Astrocyte (in vitro differentiated cells and primary cell): ENCODE measurements at places on chromosomes 2 and 18.

DNA sequence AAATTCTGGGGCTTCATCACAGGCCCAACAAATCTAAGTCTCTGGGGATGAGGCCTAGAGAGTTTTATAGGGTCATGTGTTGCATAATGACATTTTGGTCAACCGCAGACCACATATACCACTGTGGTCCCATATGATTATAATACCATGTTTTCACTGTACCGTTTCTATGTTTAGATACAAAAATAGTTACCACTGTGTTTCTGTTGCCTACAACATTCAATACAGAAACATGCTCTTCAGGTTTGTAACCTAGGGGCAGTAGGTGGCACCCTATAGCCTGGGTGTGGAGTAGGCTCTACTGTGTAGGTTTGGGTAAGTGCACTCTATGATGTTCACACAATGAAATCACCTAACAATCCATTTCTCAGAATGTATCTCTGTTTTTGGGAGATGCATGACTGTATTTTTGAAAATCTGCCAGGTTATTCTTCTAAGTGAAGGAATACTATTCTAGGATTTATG lies 485.2 kb downstream of the PTPRM start:
- no peak for DNase-seq

DNA sequence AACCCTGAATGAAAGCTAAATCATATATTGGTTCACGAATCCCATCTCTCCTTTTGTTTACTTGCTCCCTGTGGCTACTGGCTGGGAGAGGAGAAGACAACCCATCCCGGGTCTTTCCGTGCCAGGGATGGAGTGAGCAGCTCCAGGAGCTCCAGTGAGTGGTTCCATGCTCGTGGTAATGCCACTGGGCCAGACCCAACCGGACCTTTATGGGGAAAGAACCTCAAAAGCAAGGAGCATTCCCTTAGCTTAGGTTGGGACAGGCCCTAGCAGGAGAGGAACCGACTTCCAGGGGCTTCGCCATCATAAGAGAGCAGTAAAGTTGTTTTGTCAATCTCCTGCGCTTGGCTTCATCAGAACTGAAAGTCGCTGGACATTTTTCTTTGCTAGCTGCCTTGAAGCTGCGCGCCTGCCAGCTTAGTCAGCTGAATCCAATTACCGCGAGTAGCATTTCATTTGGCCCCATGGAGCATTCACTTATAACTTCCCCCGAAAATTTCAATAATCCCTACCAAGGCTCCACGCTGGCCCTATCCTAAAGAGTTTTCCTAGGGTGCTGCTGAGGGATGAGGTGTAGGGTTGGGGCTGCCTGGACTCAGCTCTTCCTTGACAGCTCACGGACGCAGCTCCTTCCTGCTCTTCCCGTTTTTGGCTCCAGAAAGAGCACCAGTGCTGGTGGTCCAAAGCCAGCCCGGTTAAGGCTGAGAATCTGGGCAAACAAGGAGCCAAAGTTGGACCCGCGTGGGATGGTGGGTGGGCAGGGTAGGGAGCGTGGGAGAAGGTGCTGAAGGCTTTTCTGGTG lies 4.9 kb downstream of the HOXD3 start:
- DNase-seq, result peak; percentile 88

- DNase-seq, result no peak
Measured at GRCh38 chr18:23888881-23889280, 125.7 kb upstream of the TTC39C start.

- DNase-seq, result peak; percentile 36
Measured at GRCh38 chr2:241224018-241224850, 35.8 kb downstream of the ANO7 start.

- DNase-seq, result no peak
Measured at GRCh38 chr2:181680055-181680936, at the start of gene NEUROD1. NEUROD1 (minus strand) TSS chr2:181680517; CDS start chr2:181678860, 1,657 bp downstream.

- no peak for DNase-seq
Measured at GRCh38 chr18:8662560-8663255, 42.6 kb upstream of the MTCL1 start.

DNA sequence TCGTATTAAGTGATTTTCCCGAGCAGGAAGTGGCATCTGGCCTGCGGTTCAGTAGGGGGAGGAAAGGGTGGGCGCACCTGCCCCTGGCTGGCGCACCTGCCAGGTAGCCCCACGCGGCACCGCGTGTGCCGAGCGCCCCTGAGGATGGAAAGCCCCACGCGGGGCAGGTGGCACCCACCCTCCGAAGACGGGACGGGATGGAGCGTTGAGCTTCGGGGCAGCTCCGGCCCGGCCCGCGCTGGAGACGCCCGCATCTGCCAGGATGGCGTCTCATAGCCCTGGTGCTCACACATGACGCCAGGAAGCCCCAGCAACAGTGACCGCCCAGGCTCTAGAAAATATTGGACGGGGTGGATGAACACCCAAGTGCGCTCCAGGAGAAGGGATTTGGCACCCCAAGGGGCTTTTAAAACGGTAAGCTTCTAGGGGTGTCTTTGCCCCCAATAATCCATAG lies 2.5 kb upstream of the NFATC1 start:
- no peak for DNase-seq

- no peak for DNase-seq
Measured at GRCh38 chr2:140551287-140551686, 1579.5 kb downstream of the LRP1B start.

DNA sequence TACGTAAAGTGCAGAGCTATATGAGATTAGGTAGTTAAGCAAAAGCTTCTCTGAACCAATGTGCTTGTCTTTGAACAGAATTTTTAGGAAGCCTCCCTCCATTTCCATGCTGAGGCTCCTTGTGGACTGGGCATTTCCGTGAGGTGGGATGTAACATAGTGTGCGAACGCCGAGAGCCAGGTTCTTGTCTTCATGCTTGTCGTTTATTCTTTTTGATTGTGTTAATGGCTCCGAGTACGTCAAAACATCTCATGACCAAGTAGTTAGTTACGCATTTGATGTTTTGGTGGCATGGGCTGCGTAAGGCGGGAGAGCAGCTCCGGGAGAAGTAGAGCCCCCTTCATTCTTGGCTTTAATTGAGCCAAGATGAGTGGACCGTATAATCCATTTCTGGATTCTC lies 32.9 kb downstream of the DGKD start:
- DNase-seq, result no peak

DNA sequence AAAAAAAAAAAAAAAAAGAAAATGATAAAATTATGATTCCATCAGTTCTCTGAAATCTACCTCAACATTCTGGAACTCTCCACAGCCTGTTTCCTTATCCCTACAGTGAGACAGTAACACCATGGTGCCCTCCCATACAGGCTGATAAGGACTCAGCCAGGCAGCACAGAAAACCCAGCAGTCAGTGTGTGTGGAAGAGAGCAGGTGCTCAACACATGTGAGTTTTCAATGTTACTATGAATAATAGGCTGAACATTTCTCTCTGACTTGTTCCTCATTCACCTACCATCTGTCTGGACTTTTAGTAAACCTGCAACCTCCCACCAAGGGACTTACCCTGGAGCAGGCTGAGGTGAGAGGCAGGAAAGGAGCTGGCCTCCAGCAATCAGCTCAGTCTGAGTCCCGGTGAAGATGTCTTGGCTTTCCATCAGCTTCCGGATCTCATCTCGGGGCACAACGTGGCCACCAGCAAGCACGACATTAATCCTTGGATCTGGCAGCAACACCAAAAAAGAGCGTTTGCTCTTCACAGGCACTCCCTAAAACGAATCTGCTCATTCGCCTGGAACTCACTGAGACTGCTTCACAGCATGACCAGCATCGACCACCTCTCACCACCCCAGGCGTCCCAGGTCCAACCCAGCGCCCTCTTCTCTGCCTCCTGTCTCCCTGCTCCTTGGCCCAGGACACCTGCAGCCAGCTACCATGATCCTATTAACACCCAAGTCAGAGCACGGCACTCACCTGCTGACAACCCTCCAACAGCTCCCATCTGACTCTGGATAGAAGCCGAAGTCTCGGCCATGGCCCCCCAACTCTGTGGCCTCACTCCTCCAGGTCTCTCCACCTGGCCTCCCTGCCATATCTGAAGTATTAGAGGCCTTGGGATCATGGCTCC lies 16.5 kb downstream of the PASK start:
- no peak for DNase-seq

GRCh38 chr2:203662951-203663350 lies 43.5 kb upstream of the CD28 start:
- no peak for DNase-seq

DNA sequence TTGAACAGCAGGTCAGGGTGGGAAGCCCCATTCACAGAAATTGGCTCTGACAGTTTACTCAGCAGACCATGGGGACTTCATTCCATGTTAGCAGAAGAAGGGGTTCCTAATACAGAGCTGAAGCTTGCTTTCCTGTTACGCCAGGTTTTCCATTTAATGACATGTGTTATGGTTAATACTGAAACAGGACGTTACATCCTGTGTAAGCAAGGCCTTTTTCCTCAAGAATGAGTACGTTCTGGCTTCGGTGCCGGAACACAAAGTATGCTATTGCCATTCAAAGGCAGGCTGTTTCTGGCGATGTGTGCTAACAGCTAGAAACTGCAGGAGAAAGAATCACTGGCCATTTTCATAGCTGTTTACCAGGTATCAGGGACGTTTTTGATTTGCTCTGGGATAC lies 190.4 kb downstream of the SNTG2 start:
- no peak for DNase-seq

- no peak for DNase-seq
Measured at GRCh38 chr2:197904446-197904845, 100.1 kb downstream of the PLCL1 start.

GRCh38 chr2:218398437-218399390 lies 954 bp upstream of the CTDSP1 start:
- DNase-seq, result peak; percentile 31

DNA sequence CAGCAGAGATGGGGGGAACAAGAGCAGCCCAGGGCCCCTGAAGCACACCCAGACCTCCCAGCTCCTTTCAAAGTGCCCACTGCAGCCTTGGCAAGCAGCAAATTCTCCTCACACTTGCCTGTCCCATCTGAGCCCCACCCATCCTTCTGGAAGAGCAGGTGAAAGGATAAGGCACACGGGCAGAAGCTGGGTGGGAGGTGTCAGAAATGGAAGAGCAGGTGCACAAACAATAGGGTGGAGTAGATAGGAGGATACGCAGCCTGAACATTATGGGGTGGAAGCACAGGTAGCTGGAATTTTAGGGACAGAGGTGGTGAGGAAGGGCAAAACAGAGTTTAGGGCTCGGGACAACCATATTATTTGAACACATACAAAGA lies 69.2 kb downstream of the TNS1 start:
- no peak for DNase-seq

DNA sequence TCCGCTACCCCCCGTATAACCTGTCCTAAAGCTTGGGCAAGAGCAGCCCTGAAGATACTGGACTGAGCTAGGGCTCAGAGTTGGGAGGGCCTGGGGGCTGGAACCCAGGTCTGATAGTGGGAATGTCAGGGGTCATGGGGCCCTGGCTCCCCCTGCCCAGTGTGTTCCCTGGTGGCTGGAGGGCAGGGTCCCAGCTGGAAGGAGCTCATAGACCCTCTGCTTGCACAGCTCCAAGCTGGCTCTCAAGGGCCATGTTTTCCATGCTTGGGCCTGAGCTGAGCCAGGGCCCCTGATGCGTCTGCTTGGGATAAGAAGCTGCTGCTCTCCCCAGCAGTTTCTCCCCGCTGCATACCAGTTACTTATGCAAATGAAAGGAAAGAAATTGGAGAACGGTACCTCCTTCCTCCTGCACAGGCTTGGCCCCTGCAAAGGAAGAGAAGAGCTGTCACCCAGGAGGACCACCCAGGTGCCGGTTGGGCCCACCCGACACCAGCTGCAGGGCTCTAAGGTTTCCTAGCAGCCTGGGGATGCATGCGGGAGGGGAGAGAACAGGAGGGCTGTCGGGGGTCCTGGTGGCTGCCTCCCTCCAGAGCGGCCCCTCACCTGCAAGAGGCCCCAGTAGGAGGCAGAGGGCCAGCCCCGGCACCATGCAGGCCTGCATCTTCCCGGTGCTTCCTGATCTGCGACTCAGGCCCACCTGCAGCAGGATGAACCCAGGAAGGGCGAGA lies 628 bp downstream of the OTOS start:
- DNase-seq, result no peak

DNA sequence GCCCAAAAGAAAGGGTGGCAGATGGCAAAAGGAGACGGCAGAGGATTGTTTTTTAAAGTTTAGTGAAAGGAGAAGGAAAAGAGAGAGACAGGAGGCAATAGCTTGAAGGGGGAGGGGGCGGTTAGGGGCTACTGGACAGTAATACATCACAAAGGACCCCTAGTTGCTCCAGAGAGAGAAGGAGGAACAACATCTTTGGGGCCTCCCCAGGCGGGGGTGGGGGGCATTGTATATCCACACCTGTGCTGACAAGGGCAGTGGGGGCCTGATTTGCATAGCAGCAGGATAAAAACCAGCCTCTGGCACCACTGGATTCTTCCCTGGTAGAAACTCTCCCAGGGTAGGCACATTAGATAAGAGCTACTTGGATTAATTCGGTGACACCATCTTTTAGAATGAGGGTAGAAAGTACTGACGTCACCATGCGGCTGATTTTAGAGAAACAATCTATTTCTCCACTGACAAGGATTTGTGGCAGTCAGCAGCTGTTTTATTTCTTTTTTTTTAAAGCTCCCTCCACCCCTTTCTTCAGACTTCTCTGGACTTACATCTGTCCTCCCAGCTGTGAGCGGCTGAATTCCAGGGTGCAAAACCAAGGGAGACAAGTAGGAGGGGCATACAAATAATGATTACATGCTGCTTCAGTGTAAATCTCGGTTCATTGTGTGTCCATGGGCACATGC lies 199.8 kb upstream of the NRP2 start:
- DNase-seq, result no peak

DNA sequence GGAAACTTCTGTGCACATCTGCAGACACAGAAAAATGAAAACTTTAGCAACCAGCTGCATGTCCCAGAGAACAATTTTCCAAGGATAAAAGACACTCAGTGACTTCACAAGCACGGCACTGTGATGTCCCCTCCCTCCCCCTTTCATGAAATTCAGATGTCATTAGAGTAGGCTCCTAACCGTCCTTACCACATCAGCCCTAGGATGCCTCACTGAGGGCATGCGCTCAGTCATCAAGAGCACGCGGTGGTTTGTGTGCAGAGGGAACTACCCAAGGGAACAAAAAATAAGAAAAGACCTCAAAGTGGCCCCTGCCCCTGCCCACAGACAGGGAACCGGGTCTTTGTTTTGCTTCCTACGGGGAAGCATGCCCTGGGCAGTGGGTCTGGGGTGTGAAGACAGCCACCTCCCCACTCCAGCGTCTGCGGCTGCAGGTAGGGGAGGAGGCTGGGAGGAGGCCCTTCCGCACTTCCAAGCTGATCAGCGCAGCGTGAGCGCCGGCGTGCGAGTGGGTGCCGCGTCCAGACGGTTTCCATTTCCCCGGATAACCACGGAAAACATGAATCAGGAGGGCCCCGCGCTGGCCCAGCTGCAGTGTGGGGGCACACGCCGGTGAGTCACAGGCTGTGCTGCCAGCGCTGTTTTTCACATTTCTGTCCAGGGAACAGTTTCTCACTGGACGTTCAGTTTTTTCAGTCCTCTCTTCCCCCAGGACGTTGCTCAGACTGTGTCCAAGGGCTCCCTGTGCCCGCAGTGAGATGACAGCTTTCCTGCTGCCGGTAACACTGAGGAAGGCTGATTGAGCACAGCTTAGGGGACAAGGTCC lies 70.6 kb downstream of the COPS8 start:
- peak; percentile 92 for DNase-seq

DNA sequence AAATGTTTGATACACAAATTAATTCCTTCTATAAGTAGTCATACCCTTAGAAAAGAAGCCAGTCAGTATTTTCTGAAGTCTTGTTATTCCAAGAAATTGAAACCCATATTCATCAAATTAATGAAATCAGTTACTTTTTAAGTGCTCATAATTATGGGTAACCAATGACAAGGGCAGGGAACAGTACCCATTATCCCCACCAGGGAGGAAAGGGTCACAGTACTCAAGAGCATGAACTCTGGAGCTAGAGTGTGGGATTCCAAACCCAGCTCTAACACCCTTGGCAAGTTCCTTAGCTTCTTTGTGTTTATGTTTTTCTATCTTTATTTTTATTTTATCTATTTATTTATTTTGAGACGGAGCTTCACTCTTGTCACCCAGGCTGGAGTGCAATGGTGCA lies 68.4 kb downstream of the CCDC148 start:
- no peak for DNase-seq
